ENCODE measurements at places on chromosomes 6 and 20.
A peak's percentile ranks its signal among the peaks of the same experiment; 100 is the strongest.

DNA sequence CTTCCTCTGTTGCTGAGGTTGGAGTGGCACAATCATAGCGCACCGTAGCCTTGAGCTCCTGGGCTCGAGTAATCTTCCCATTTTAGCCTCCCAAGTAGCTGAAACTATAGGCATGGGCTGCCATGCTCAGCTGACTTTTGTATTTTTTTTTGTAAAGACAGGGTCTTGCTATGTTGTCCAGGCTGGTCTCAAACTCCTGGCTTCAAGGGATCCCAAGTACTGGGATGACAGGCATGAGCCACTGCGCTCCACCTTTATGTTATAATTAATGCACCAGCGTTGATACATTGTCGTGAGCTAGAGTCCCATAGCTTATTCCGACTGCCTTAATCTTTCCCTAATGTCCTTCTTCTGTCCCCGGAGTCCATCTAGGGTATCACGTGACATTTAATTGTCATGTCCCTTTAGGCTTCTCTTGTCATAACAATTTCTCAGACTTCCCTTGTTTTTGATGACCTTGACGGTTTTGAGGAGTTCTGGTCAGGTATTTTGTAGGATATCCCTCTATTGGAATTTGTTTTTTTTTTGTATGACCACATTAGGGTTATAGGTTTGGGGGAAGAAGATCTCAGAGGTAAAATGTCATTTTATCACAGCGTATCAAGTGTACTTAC lies 63.9 kb downstream of the CEBPB start:
- DNase-seq = no peak

- DNase-seq = no peak
These were observed 104.1 kb downstream of the BCKDHB start for GRCh38 chr6:80210618-80211017.

DNA sequence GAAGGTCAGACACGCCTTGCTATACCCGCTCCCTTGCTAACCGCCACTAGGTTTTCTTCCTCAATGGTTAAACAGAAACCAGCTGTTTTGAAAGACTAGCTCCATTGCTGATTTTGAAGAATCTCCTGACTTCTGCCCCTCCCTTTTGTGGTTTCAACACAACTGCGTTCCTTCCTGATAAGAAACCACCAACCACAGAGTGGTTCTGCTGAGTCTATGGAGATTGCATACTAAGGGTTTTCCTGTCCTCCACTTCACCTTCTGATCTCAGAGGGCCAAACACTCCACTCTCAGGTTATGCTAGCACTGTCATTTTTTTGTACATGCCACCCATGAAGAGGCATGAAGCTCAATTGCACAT lies 207.9 kb downstream of the MYLK4 start:
- DNase-seq = peak; percentile 96

DNA sequence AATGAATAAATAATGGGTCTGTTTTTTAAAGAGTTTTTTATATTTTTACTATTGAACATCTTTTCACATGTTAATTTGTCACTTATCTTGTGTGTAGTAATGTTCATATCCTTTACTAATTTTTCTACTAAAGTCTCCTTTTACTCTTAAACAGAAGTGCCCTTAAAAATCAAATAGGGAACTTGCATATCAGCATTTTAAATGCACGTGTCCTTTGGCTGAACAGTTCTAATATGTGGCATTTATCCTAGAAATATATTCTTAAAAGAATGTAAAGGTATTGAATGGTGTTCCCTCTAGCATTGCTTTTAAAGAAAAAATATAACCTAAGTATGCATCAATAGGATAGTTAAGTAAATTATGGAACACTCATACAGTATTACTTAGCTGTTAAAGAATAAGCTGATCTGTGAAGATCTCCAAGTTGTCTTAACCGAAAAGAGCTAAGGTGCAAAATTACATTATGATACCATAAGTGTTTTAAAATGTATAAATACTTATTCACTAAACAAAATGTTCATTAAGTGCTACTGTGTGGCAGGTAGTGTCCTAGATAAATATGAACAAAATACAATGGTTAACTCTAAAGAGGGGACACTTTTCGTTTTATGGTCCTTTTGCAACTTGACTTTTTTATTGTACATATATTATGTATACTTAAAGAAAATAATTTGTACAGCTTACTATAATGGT lies 631 bp upstream of the PGBD1 start:
- no peak for DNase-seq

DNA sequence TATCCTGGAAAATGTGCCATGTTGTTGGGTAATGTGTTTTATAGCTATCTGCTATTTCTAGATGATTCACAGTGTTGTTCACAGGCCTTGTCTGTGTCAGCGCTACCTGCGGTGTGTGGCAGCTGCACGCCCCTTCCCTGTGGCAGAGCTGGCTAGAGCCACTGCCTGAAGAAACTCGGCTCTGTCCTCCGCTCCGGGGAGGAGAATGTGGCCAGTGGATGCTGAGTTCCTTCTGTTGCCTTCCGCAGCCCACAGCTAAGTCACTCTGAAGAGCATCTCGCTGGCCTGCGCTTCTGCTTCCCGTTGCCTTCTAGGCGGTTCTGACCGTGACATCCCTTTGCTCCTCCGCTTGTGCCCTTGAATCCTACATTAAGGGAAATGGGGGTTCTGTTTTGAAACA lies 135.1 kb downstream of the PLG start:
- no peak for DNase-seq

DNA sequence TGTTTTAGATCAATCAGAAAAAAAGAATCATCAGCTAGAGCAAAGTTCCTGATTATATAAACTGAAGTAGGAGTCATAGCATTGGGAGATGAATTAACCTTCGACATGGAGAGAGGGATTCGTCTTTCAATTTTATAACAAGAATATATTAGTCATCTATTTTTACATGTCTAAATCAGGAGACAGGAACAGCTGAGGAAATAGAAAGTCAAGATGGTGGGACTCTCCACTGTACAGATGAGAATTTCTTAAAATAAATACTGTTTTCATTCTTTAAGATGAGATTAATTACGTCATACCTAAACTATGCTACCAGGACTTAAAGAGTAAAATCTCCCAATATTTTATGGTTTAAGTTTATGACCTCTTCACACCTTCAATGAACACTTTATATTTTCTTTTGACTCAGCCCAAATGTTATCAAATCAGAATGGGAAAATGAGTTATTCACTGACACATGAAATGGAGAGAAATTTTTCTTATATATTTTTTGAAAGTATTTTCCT lies 1137.7 kb downstream of the EPHA7 start:
- DNase-seq = no peak

DNA sequence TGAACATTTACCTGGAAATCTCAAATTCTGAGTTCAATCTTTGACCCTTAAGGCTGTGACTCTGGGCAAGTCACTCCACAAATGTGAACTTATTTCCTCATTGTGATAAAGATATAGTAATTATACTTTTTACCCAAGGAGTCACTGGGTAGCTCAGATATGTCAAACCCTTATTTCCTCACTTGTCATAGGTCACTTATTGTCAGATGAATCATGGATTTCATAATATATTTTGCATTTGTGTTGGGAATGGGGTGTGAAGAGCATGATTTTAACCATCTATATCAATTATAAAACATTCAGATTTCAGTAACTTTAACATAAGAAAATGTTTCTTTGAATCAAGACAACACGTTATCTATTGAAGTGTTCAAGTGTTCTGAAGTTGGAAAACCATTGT lies 3.7 kb upstream of the CARMIL1 start:
- DNase-seq = no peak

- no peak for DNase-seq
These were observed 18.1 kb downstream of the HLA-DPB1 start for GRCh38 chr6:33093855-33094254.

DNA sequence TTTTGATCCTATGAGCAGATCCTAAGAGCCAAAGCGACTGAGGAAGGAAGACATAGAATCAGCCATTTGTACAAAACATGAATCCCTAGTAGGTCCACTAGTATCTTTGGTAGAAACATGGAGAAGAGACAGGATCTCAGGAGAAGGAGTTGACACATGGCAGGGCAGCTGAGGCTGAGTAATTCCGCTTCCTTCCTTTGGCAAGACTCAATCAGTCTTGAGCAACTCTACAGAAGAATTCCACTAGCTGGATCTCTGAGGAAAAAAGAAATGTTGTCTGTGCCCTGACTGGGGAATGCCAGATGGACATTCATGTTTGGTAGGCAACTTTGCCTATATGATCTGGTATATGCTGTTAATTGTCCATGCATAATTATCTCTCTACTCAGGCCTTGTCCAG lies 35.3 kb downstream of the ESR1 start:
- no peak for DNase-seq

DNA sequence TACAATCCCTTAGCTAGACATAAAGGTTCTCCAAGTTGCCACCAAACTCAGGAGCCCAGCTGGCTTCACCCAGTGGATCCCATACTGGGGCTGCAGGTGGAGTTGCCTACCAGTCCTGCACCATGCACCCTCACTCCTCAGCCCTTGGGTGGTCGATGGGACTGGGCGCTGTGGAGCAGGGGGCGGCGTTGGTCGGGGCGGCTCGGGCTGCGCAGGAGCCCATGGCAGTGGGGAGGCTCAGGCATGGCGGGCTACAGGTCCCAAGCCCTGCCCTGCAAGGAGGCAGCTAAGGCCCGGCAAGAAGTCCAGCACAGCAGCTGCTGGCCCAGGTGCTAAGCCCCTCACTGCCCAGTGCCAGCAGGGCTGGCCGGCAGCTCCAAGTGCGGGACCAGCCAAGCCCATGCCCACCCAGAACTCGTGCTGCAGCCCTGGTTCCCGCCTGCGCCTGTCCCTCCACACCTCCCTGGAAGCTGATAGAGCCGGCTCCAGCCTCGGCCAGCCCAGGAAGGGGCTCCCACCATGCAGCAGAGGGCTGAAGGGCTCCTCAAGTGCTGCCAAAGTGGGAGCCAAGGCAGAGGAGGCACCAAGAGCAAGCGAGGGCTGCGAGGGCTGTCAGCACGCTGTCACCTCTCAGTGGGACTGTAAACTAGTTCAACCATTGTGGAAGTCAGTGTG lies 912.1 kb downstream of the PHF3 start:
- DNase-seq = no peak

- DNase-seq = peak; percentile 22
These were observed 86.7 kb upstream of the STMND1 start for GRCh38 chr6:17015144-17015543.

DNA sequence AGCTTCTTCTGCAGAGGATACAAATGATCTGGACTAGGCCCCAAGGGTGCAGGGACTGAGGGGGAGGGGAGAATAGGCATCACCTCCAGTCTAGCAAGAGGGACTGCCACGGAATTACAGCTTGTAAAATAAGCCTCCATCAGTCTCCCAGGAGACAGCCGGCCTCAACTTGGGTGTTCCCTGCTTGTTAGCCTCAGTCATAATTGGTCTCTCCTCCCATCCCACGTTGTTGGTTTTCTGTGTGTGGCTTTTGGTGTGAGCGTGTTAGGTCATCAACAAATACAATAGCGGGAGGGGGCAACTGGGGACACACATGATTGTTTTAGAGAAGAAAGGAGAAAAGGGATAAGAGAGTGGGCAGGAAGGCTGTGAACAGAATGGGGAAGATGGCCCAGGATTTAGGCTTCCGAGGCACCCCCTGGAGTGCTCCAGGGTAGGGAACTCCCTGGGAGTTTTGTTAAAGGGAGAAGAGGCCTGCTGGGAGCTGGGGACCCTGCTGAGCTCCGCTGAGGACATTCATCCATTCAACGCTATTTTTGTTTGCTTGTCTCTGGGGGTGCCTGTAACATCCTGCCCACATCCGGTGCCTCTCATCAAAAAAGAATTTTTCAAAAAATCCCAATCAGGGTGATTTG lies 9.2 kb downstream of the FOXA2 start:
- no peak for DNase-seq
